ENCODE measurements at places on chromosomes 1 and 21. TPM values are rescaled to one million over a fixed set of nuclear protein-coding genes. Genes with fewer than 3 reads are reported as not detected.

DNA sequence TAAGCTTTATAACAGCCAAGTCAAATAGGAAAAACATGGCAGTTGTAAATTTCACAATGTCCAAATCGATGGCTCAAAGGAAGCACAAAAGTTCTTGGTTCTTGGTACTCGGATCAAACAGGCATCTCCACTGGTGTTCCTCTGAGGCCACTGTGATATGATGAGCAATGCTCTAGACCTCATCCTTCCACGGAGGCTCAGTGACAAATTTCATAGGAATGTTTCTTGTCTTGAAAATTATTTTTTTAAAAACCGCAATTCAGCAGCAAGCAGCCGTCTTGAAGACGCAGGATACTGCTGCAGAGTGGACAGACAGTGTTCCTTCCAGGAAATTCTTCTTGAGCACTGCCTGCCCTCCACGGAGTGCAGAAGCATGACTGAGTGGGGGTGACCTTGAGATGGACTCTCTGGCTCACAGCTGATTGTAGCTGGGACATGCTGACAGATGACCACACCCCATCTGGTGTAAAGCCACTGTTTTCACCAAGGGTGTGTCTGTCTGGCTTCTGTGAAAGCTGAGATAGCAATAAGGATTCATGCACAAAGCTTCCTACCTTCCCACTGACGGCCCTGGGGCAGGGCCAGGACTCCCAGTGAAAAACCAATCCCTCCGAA lies 61.9 kb downstream of the TIAM1 start:
- DNase-seq = no peak

GRCh38 chr1:205477759-205478247 lies 22.0 kb upstream of the BLACAT1 start:
- DNase-seq = no peak

DNA sequence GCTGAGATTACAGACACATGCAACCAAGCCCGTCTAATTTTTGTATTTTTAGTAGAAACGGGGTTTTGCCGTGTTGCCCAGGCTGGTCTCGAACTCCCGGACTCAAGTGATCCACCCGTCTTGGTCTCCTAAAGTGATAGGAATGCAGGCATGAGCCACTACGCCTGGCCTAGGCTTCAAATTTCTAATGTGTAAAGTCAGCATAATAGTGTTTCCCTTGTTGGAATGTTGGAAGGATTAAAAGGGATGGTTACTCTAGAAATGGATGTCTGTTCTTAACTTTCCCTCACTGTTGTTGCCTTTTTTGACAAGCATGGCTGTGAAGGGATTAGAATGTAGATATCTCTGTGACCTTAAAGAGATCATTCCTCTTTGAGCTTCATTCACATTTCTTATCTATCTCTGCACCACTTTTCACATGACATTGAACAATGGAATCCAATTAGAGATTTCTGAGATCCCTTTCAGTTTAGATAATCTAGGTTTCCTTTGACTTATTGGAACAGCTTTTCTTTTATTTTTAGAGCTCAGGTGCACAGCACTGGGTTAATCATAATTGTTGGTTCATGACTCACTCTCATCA lies 33.7 kb downstream of the NFASC start:
- DNase-seq = no peak

DNA sequence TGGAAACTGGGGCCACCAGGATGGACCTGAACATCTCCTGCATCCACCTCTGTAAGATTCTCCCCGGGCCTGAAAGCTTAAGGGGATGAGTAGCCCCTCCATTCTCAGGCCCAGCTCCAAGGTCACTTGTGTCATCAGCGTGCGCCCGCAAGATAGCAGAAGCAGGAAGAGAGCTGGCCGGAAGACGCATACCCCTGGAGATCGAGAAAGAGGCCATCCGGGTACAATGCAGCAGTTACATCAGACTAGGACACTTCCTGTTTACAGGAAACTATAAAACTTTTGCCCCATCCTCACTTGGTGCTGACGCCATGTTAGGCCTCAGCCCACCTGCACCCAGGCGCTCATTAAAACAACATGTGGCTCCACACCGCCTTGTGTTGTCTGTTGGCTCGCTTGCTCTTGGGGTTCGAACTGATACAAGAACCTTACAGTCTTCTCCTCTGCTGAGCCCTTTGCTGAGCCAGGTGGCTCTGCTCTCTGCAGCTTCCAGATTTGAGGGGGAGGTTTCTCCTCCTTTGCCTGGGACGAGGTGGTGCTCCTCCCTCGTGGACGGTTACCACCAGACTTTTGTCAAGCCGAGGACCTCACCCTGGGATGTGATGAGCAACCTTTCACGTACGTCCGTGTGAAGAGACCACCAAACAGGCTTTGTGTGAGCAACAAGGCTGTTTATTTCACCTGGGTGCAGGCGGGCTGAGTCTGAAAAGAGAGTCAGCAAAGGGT lies 277.5 kb upstream of the C1orf174 start:
- DNase-seq = no peak

- no peak for DNase-seq
Observed at GRCh38 chr1:63112155-63112900, 210.0 kb upstream of the FOXD3 start.

GRCh38 chr1:211371406-211372105 lies 44.9 kb downstream of the TRAF5 start:
- DNase-seq = no peak

GRCh38 chr1:107870696-107871095 lies 94.3 kb downstream of the VAV3 start:
- DNase-seq = no peak

GRCh38 chr1:56450004-56450666 lies 129.2 kb downstream of the PLPP3 start:
- DNase-seq = peak; percentile 35

The NPR1 gene
- total RNA-seq = not detected

The FLG gene
- total RNA-seq = not detected

The NRIP1 gene
- 99.0 TPM for total RNA-seq

The UBAP2L gene
- total RNA-seq = 75.9 TPM

The CNKSR1 gene
- total RNA-seq = 3.4 TPM

The DISP1 gene
- 1.2 TPM for total RNA-seq

The BNIPL gene
- 0.40 TPM for total RNA-seq

Data from HepG2 (cell line).